ENCODE measurements at places on chromosomes 6 and 20. TPM values are rescaled to one million over a fixed set of nuclear protein-coding genes. Genes with fewer than 3 reads are reported as not detected.
A peak's percentile ranks its signal among the peaks of the same experiment; 100 is the strongest.

DNA sequence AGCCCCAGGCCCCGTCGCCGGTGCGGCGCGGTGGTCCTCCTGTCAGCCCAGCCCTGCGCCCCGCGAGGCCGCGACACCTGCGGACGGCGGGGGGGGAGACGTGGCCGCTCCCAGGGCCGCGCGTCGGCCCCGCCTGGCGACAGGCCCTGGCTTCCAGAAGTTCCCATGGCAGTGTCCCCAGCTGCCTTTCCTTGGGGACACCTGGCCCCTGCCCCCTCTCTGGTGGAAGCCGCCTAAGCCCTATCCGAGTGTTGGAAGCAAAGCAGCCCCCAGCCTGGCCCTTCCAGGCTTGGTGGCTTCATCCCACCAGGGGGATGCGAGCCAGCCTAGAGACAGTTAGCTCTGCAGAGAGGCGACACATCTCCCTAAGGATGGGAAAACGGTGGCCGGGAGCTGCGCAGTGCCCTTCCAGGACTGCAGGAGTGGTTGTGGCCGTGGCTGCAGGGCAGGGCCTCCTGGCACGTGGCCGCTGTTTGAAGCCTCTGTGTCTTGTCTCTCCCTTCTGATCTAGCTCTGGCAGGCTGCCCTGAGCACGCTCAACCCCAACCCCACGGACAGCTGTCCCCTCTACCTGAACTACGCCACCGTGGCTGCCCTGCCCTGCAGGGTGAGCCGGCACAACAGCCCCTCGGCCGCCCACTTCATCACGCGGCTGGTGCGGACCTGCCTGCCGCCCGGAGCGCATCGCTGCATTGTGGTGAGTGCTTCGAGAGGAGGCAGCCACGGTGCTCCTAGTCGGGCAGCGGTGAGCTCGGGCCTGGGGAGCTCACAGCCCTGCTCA, 816 bp downstream of the NPEPL1 start:
- no peak overlapping the region for H3K27ac ChIP-seq
- peaks cover 8% of the 10 kb centered on the region for H3K4me1 ChIP-seq
- H3K27me3 ChIP-seq = no peaks in the 10 kb centered on the region
- DNase-seq = no peak

- no peak overlapping the region for H3K27ac ChIP-seq
- H3K36me3 ChIP-seq = no peaks in the 10 kb centered on the region
- DNase-seq = no peak
- no peaks in the 10 kb centered on the region for H3K27me3 ChIP-seq
- no peaks in the 10 kb centered on the region for H3K4me1 ChIP-seq
- H3K4me3 ChIP-seq = no peak overlapping the region
Measured at GRCh38 chr20:14801591-14802325, 464.3 kb upstream of the FLRT3 start.

DNA sequence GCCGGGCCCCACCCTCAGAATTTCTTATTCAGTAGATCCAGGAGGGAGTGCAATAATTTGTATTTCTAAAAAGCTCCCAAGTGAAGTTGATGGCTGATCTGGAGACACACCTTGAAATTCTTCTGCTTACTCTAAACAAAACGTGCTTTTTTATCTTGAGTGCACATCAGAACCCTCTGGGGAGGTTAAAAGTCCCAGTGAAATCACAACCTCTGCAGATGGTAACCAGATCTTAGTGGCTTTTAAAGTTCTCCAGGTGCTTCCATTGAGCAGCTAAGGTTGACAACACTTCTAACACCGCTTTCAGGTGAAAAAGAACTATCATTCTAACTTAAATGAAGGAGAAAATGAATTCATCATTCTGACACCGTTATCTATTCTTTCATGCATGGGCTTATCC, 45.6 kb upstream of the ESR1 start:
- no peaks in the 10 kb centered on the region for H3K4me1 ChIP-seq
- DNase-seq = no peak
- H3K27me3 ChIP-seq = no peaks in the 10 kb centered on the region
- no peaks in the 10 kb centered on the region for H3K36me3 ChIP-seq
- no peak overlapping the region for H3K4me3 ChIP-seq

- H3K27ac ChIP-seq = peak overlapping the region; percentile 46
- H3K4me3 ChIP-seq = no peak overlapping the region
- peaks cover 18% of the 10 kb centered on the region for H3K4me1 ChIP-seq
- no peaks in the 10 kb centered on the region for H3K27me3 ChIP-seq
- no peaks in the 10 kb centered on the region for H3K36me3 ChIP-seq
- DNase-seq = peak; percentile 61
Measured at GRCh38 chr6:108598305-108598863, 37.7 kb downstream of the FOXO3 start.

Gene CPXM1
- polyA plus RNA-seq = 0.92 TPM

Gene RNF8
- 18.8 TPM for polyA plus RNA-seq

DNA sequence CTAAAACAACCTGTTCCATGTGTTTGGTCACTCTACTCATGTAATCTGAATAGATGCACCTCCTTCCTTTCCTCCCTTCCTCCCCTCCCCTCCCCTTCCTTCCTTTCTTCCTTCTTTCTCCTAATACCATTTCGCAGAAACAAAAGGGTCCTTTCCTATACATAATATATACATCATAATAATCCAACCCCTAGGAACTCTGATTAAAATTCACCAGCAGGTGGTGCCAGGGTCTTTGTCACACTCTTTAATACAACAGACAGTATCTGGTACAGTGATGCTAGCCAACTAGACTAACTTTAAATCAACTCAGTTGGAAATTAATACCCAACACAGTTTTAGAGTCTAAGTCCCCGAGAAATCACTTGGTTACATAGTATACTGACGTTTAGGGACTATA, 181.2 kb upstream of the SHLD1 start:
- H3K27ac ChIP-seq = no peak overlapping the region
- H3K36me3 ChIP-seq = peaks cover 7% of the 10 kb centered on the region
- no peaks in the 10 kb centered on the region for H3K4me1 ChIP-seq
- H3K4me3 ChIP-seq = no peak overlapping the region
- no peaks in the 10 kb centered on the region for H3K27me3 ChIP-seq

Gene BTNL2
- not detected for polyA plus RNA-seq

DNA sequence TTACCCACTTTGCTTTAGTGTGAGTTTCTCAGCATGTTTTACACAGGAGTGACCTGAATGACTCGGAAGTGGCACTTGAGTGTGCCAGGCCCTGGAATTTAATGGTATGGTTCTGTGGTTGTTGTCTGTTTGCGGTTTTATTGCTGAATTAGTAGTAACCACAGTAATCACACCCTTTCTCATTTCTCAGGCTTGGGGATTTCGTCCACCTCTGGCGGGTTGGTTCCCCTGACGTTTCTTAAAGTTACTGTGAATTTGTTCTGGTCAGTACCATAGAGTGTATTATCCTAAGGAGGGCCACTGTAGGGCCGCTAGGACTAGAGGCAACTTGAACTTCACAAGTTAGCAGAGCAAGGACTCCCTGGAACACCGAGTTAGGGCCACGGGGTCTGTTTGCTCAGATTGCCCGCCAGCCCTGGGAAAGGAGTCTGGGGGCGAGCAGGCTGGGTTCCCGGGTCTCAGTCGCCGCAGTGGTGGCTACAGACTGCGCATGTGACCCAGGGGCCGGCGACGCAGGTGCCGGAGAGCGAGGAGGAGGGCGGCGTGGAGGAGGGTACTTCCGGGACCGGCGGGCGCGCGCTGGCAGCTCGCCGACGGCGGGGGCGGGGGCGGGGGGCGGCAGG, 546 bp upstream of the KLHL32 start:
- no peak overlapping the region for H3K27ac ChIP-seq
- no peak for DNase-seq
- H3K36me3 ChIP-seq = no peaks in the 10 kb centered on the region

Gene ARMC2
- 6.2 TPM for polyA plus RNA-seq

- H3K27ac ChIP-seq = peak overlapping the region; percentile 88
- no peaks in the 10 kb centered on the region for H3K36me3 ChIP-seq
- no peak overlapping the region for H3K4me3 ChIP-seq
- H3K27me3 ChIP-seq = no peaks in the 10 kb centered on the region
Measured at GRCh38 chr6:134446896-134447295, 129.0 kb upstream of the SGK1 start.

Gene HTR1E
- not detected for polyA plus RNA-seq

DNA sequence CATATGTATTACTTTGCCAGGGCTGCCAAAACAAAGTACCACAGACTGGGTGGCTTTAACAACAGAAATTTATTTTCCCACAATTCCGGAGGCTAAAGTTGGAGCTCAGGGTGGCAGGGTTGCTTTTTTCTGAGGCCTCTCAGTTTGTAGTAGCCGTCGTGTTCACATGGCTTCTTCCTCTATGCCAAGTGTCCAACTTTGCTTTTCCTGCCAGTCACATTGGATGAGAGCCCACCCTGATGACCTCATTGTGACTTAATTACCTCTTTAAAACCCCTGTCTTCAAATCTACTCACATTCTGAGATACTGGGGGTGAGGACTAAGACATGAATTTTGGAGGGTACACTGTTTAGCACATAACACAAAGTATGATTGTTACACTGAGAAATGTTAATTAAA, 9.9 kb upstream of the ECT2L start:
- no peak overlapping the region for H3K4me3 ChIP-seq
- peak; percentile 25 for DNase-seq
- H3K4me1 ChIP-seq = no peaks in the 10 kb centered on the region
- H3K27ac ChIP-seq = no peak overlapping the region
- H3K27me3 ChIP-seq = no peaks in the 10 kb centered on the region

DNA sequence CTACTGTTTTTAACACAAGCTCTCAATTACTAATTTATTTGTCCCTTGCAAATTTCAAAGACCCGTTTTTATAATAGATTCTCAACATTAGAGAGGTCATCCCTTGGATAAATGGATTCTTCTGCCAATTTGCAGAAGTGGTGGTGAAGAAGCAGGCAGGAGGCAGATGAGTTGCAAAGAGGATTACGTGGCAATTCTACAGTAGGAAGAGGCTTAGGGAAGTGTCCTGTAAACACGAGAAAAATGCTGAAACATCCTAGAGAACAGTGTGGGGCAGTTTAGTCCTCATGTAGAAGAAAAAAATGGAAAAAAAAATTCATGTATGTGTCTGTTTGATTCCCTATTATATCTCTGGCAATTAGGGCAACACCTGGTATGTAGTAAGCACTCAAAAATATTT, 87.6 kb downstream of the BMP2 start:
- DNase-seq = no peak
- H3K36me3 ChIP-seq = no peaks in the 10 kb centered on the region
- H3K4me1 ChIP-seq = no peaks in the 10 kb centered on the region
- H3K27ac ChIP-seq = no peak overlapping the region

GRCh38 chr6:26400626-26401025, 1.4 kb upstream of the BTN3A1 start:
- H3K36me3 ChIP-seq = peaks cover under 1% of the 10 kb centered on the region
- no peak overlapping the region for H3K27ac ChIP-seq
- H3K4me1 ChIP-seq = no peaks in the 10 kb centered on the region
- no peak overlapping the region for H3K4me3 ChIP-seq

Gene CLDN20
- 0.05 TPM for polyA plus RNA-seq

- peak; percentile 49 for DNase-seq
- peaks cover 18% of the 10 kb centered on the region for H3K36me3 ChIP-seq
- peaks cover 2% of the 10 kb centered on the region for H3K4me1 ChIP-seq
- H3K27me3 ChIP-seq = no peaks in the 10 kb centered on the region
- H3K4me3 ChIP-seq = no peak overlapping the region
Measured at GRCh38 chr20:37384683-37385174, 38.8 kb downstream of the SRC start.

- H3K4me1 ChIP-seq = no peaks in the 10 kb centered on the region
- no peak for DNase-seq
- H3K36me3 ChIP-seq = no peaks in the 10 kb centered on the region
- no peak overlapping the region for H3K4me3 ChIP-seq
Measured at GRCh38 chr6:129153257-129153656, 270.3 kb downstream of the LAMA2 start.

DNA sequence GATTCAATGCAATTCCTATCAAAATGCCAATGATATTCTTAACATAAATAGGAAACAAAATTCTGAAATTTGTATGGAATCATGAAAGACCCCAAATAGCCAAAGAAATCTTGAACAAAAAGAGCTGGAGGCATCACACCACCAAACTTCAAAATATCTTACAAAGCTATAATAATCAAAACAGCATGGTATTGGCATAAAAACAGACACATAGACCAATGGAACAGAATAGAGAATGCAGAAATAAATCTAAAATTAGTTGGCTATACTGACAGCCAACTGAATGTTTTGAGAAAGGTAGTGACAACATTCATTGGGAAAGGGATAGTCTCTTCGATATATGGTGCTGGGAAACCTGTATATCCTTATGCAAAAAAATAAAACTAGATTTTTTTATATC, 121.9 kb upstream of the ASCC3 start:
- H3K27me3 ChIP-seq = no peaks in the 10 kb centered on the region
- no peaks in the 10 kb centered on the region for H3K36me3 ChIP-seq
- DNase-seq = no peak
- no peak overlapping the region for H3K27ac ChIP-seq
- H3K4me1 ChIP-seq = no peaks in the 10 kb centered on the region

DNA sequence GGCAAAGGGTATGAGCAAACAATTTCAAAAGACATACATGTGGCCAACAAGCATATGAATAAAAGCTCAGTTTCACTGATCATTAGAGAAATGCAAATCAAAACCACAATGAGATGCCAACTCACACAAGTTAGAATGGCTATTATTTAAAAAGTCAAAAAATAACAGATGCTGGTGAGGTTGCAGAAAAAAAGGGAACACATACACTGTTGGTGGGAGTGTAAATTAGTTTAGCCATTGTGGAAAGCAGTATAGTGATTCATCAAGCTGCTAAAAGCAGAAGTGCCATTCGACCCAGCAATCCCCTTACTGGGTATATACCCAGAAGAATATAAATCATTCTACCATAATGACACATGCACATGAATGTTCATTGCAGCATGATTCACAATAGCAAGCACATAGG, 6.7 kb upstream of the KHDC1L start:
- H3K27me3 ChIP-seq = no peaks in the 10 kb centered on the region
- no peak overlapping the region for H3K4me3 ChIP-seq
- H3K4me1 ChIP-seq = peaks cover 9% of the 10 kb centered on the region

Gene MMP24
- 0.21 TPM for polyA plus RNA-seq

DNA sequence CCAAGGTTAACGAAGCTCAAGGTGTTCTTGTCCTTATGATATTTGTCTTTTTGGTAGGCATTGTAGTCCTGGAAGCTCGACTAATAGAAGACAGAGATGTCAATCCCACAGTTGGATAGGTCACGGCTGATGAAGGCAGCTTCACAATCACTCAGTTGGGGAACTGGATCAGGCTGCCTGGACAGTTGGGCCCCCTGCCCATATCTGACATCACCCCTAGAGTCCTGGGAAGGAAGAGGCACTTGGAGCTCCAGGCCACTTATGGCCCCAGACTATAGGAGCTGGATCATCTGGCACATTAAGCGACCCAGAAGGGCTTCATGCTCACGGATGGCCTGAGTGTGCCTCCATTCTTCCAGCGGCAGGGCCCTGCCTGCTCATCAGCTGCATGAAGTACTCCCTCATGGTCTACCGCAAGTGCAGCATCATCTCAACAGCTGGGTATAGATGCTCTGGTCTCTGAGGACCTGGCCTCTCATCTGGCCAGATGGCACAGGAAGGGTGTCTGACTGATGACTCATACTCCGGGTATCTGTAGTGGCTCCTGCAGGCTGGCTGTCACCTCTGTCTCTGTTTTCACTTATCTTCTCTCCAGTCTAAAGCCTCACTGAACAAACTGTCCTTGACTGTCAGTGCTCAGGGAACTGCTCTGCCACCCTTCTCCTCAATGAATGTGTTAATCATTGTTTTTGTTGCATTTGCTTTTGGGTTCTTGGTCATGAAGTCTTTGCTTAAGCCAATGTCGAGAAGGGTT, 29.2 kb upstream of the SSR1 start:
- H3K36me3 ChIP-seq = no peaks in the 10 kb centered on the region
- no peak overlapping the region for H3K27ac ChIP-seq
- H3K27me3 ChIP-seq = no peaks in the 10 kb centered on the region
- H3K4me1 ChIP-seq = no peaks in the 10 kb centered on the region
- DNase-seq = no peak
